ENCODE measurements at places on chromosomes 16 and 17.
A peak's percentile ranks its signal among the peaks of the same experiment; 100 is the strongest.

DNA sequence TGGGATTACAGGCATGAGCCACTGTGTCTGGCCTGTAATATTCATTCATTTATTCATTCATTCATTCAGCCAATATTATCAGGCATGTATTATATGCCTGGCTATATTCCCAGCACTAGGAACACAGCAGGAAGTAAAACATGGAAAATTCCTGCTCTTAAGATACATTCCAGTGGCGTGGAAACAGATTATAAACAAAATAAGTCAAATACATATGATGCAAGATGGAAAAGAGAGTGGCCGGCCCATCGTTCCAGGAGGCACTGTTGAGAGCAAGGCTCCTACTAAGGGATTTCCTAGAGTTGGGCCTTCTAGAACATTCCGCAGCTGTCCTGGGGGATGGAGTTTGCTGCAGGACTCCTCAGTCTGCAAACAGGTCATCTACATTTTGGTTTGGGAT is 17.7 kb downstream of the ADCY9 start:
- peak; percentile 48 for DNase-seq

GRCh38 chr16:51987519-51987918 is 559.4 kb downstream of the TOX3 start:
- no peak for DNase-seq

GRCh38 chr17:38465391-38466345 is 37.4 kb downstream of the ARHGAP23 start:
- peak; percentile 45 for DNase-seq

- no peak for DNase-seq
These were observed 64.8 kb upstream of the C17orf78 start for GRCh38 chr17:37310940-37311339.

DNA sequence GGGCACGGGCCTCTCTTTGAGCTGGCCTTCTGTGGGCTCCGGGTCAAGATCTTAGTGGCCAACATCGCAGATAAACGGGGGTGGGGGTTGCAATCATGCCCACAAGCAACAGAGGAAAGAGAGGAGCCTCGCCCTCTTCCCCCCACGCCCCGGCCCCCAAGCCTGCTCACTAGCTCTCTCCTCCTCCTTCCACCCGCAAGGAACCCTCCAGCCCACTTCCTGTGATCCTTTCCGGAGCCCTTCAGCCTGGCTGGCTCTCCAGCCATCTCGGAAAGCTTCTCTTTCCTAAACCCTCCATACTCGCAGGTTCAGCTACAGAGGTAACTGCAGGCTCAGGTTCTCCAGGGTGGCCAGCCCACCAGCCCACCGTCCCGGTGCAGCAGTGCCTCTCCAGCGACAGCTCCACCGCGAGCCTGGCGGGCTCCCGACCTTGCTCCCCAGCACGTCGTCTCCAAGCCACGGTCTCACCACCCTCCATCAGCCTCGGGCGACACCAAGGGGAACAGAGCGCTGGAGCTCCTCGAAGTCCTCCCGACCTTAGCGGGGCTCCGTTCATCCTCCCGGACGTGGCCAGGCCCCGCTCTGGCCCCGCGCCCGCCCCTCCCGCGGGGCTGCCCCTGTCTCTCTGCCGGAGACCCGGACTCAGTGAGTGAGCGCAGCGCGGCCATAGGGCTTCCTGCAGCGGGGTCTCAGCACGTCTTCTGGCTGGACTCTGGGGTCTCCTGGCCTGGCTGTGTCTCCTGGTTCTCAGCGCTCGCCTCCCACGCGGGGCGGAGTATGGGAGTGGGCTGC is 12.9 kb upstream of the ODF4 start:
- DNase-seq: peak; percentile 30

GRCh38 chr17:35546487-35546886 is 9.0 kb upstream of the SLFN12L start:
- no peak for DNase-seq

DNA sequence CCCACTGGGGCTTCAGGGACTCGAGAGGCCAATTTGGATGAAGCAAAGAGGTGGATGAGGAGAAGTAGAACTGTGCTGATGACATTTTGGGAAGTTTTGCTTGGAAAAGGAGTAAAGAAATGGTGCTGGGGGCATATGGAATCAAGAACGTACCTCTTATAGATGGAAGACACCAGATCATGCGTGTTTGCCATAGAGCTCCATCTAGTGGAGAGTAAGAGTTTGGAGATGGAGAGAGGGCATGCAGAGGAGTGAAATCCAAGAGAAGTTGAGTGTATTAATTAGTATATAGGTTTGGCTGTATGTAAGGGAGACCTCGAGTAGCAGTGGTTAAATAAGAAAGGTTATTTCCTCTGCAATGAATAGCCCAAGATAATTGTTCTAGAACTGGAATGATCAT is 56.0 kb downstream of the SHISA6 start:
- no peak for DNase-seq

DNA sequence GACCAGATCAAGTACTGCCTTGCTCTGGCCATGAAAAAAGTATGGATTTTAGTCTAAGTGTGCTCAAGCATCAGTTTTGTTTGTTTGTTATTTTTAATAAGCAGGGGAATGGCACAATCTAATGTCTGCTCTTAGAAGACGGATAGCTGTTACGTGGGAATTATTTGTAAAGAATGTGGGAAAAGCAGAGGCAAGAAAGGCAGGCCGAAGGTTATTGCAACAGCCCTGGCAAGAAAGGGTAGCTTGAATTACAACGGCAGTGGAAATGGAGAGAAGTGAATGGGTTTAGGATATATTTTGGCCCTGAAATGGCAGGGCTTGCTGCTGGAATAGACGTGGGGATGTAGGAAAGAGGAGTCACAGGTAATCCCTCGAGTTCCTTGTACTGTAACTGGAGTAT is 987 bp upstream of the HASPIN start:
- DNase-seq: peak; percentile 22

Measured in fibroblast of pulmonary artery (primary cell).